ENCODE measurements at places on chromosomes 7 and 10.

DNA sequence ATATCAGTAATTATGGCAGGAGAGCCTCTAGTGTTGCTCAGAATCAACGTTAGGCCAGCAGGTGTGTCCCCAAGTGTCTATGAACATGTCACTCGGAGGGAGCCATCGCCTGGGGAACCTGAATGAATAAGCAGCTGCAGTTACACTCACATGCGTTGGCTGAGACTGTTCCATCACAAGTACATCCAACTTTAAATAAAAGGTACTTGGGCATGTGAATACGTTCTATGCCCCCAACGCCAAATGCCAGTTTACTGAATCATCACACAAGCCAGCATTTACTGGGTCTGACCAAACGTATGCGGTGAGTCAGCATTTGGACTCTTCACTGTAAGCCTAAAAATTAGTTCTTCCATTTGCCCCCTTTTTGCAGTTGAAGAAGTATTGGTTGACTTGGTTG, 207.6 kb upstream of the PLXNA4 start:
- DNase-seq, result no peak

- DNase-seq, result no peak
These were observed 6.1 kb downstream of the CHRM2 start for GRCh38 chr7:136874393-136875032.

DNA sequence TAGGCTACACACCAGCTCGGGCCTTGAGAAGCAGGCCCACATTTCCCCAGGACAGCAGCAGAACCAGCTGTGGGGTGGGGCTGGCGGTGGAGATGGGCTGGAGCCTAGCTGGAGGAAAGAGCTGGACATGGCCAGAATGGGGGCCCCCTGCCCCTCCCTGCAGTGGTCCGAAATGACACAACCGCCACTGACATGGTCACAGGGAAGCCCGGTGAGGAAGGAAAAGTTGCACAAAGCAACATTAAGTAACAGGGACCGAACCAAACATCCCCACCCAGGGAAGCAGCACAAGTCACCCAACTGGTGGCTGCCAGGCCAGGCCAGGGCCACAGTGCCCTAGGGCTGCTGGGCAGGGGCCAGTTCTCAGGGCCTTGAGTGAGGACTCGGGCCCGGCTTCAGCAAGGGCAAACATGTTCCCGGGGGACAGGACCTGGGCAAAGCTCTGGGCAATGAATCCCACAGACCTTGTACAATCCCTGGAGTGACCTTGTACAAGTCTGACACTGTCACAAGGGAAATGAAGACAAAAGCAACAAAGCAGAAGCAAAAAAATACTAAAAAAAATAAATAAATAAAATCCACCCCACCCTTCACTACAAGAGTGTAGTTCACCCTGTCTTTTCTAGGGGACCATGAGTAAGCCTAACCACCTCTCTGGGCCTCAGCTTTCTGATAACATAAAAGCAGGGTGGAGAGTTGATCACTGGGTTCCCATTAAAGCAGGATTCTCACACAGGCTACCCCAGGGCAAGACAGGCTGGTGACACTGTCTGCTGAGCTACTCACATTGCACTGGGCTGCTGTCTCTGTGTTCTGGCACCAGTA, 33.0 kb downstream of the PSAP start:
- no peak for DNase-seq

- DNase-seq, result peak; percentile 50
These were observed 94.9 kb downstream of the LYZL2 start for GRCh38 chr10:30534465-30535144.

DNA sequence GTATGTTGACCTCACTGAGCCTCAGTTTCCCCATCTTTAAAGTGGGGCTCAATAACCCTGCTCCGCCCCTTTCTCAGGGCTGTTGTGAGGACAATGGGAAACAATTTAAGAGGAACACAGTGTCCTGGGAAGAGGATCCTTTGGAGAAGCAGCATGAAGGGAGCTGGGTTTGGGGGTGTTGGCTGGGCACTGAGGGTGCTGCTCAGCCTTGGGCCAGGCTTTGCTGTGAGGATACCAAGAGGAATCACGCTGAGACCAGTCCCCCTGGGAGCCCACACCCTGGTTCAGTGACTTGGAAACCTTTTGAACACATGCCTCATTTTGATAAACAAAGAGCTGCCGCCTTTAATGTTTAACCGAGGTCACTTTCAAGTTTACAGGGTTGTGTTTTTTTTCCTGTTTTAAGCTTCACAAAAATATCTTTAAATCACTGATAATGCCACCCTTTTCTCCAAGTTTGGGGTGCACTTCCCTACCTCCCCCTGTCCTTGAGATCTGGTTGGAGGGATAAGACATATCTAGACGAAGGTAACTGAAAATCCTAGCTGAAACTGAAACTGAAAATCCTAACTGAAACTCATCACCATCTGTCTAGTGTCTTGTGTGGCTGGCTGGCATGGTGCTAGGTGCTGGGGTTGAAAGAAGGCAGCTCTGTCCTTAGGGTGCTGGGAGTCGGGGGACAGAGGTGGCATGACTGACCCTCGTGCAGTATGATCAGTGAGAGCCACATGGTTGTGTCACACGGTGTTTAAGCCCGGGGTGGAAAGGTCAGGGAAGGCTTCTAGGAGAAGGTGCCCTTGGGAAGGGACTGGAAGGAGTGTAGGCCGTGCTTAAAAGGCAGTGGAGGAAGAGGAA, 27.7 kb downstream of the ZNF775 start:
- no peak for DNase-seq

GRCh38 chr10:121668314-121669027, 70.2 kb upstream of the FGFR2 start:
- peak; percentile 66 for DNase-seq

DNA sequence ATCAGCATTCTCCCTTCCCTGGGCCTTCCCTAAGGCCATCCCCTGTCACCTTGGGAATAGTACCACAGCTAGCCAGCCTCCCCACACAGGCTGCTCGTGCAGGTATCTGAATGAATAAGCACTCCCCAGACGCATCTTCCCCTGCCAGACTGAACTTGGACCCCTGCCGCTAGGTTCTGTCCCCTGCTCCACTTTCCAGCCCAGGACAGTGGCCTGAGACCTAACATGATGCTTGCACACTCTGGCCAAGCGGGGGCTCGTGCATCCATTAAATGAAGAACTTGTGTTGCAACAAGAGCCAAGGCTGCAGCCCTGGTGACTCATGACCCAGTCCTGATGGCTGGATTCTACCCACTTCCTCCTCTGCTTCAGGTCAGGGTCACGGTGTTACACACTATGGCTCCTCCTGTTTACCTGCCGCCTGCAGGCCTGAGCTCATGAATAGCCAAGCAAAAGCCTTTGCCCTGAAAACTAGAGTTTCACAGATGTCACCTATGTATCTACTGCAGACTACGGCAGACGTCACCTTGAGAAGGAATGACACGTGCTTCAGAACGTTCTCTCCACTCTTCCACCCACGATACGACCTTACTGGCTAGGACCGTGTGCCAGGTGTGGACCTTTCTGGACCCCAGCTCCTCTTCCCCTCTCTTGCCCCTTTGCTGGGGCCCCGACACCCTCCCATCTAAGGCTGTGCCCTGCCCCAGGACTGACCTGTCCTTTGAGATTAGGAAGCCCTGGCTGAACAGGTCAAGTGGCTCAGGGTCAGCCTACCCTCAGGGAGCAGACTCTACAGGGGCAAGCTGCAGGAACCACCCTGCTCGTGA, 6.5 kb downstream of the ASB13 start:
- no peak for DNase-seq

GRCh38 chr10:91976317-91977051, 52.9 kb downstream of the BTAF1 start:
- no peak for DNase-seq

- no peak for DNase-seq
These were observed 466.2 kb downstream of the TYW1 start for GRCh38 chr7:67462781-67463191.

- DNase-seq, result no peak
These were observed 72.3 kb upstream of the LEP start for GRCh38 chr7:128168667-128169210.

Data from nucleus accumbens (tissue), 56 donors.